Stimulated activated naive B cell treated with anti-CD40 and anti-IgM and Interleukin-4, amounts not matched to agents 10 μg/mL and 1 μg/mL and 100 μg/mL, for 72 hours (primary cell): ENCODE measurements at places on chromosomes 5 and 9.

DNA sequence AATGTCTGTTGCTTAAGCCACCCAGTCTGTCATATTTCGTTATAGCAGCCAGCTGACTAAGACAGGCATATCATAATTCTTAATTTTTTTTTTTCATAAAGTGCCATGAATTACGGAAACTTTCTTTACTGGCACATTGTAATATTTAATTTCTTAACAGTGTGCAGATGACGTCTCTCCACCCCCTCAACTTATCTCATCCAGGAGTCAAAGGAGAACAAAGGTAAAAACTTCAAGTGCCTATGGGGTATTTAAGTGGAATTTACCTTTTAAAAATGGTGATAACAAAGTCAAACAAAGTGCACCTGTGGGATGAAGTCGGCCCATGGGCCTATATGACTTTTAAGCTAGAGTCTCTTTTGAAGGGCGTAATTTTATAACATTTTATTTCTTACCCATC lies 539.4 kb downstream of the CDH9 start:
- H3K27ac ChIP-seq = no peak overlapping the region
- no peaks in the 10 kb centered on the region for H3K27me3 ChIP-seq
- no peak overlapping the region for H3K4me3 ChIP-seq
- H3K36me3 ChIP-seq = no peaks in the 10 kb centered on the region
- DNase-seq = no peak

- H3K27me3 ChIP-seq = no peaks in the 10 kb centered on the region
- no peaks in the 10 kb centered on the region for H3K36me3 ChIP-seq
These were observed 101.4 kb downstream of the RALGPS1 start for GRCh38 chr9:127015921-127016512.

DNA sequence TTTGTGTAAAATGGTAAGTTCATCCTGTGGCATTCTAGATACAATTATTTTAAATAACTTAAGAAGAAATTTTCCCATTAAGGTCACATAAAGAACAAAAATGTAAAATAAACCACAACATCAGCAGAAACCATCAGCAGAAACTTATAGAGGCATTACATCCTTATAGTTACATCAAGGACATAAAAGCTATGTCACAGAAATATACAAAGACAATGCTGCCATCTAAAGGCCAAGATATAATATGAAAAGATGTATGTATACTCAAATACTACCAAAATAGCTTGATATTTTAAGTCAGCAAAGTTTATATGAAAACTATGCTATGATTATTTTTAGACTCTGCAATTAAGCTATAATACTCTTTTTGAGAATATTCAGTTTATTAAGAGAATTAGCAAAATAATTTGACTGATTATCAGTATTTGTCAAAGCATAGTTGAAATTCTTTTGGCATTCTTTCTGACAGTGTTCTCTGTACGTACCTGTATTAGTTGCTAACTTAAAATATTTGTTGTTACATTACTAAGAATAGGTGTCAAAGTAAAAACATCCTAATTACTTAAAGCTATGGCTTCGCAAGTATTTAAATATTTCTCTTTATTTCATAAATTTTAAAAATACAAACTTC lies 36.2 kb downstream of the FBXL17 start:
- no peaks in the 10 kb centered on the region for H3K27me3 ChIP-seq
- no peak for DNase-seq
- no peak overlapping the region for H3K27ac ChIP-seq
- no peak overlapping the region for H3K4me3 ChIP-seq
- H3K4me1 ChIP-seq = peaks cover 3% of the 10 kb centered on the region
- peaks cover 11% of the 10 kb centered on the region for H3K36me3 ChIP-seq

- H3K4me3 ChIP-seq = no peak overlapping the region
- H3K36me3 ChIP-seq = no peaks in the 10 kb centered on the region
These were observed 532.1 kb downstream of the CTNND2 start for GRCh38 chr5:11372191-11372590.

GRCh38 chr9:130142056-130142455 lies 30.1 kb upstream of the NCS1 start:
- H3K27me3 ChIP-seq = peaks cover 28% of the 10 kb centered on the region
- H3K27ac ChIP-seq = no peak overlapping the region
- DNase-seq = no peak
- H3K4me1 ChIP-seq = peaks cover 16% of the 10 kb centered on the region
- H3K4me3 ChIP-seq = no peak overlapping the region

- peak overlapping the region; percentile 71 for H3K27ac ChIP-seq
- DNase-seq = no peak
- H3K36me3 ChIP-seq = no peaks in the 10 kb centered on the region
These were observed 54.0 kb upstream of the MAP3K1 start for GRCh38 chr5:56761151-56761885.

DNA sequence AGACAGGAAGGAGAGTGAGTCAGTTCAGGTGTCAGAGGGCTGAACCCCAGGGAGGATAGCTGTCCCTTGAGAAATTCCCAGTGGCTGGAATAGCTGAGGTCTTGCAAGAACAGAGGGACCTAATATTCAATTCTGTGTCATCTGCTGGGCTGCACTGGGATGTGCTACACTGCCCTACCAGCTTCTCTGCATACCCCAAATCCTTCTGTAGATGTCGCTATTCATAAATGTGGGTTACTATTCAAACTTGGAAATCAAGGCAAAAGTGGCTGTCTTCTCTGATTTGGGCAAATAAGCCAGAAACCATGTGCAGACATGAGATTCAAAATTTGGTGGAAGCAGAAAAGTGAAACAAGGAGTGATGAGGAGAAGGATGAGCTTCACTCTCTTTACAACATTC lies 16.3 kb downstream of the TNFSF8 start:
- no peaks in the 10 kb centered on the region for H3K27me3 ChIP-seq
- H3K4me3 ChIP-seq = no peak overlapping the region
- H3K4me1 ChIP-seq = peaks cover 20% of the 10 kb centered on the region
- DNase-seq = no peak
- H3K36me3 ChIP-seq = peaks cover 2% of the 10 kb centered on the region
- no peak overlapping the region for H3K27ac ChIP-seq

- H3K4me1 ChIP-seq = peaks cover 40% of the 10 kb centered on the region
- H3K27ac ChIP-seq = no peak overlapping the region
- H3K27me3 ChIP-seq = no peaks in the 10 kb centered on the region
- H3K4me3 ChIP-seq = no peak overlapping the region
These were observed 2.9 kb upstream of the PTGS1 start for GRCh38 chr9:122367774-122368460.

- no peak overlapping the region for H3K4me3 ChIP-seq
- H3K27me3 ChIP-seq = peaks cover 17% of the 10 kb centered on the region
- no peak for DNase-seq
- no peaks in the 10 kb centered on the region for H3K4me1 ChIP-seq
- no peak overlapping the region for H3K27ac ChIP-seq
These were observed 24.0 kb downstream of the ENC1 start for GRCh38 chr5:74616236-74617146.

- no peak overlapping the region for H3K4me3 ChIP-seq
- H3K36me3 ChIP-seq = peaks cover 17% of the 10 kb centered on the region
- no peaks in the 10 kb centered on the region for H3K27me3 ChIP-seq
- no peak for DNase-seq
These were observed 2.8 kb upstream of the PPP2CA start for GRCh38 chr5:134228624-134229023.

- H3K27me3 ChIP-seq = peaks cover 56% of the 10 kb centered on the region
- H3K4me3 ChIP-seq = no peak overlapping the region
- no peak overlapping the region for H3K27ac ChIP-seq
- DNase-seq = no peak
- peaks cover 8% of the 10 kb centered on the region for H3K36me3 ChIP-seq
- H3K4me1 ChIP-seq = no peaks in the 10 kb centered on the region
These were observed 40.2 kb upstream of the TMED7 start for GRCh38 chr5:115666023-115666422.

DNA sequence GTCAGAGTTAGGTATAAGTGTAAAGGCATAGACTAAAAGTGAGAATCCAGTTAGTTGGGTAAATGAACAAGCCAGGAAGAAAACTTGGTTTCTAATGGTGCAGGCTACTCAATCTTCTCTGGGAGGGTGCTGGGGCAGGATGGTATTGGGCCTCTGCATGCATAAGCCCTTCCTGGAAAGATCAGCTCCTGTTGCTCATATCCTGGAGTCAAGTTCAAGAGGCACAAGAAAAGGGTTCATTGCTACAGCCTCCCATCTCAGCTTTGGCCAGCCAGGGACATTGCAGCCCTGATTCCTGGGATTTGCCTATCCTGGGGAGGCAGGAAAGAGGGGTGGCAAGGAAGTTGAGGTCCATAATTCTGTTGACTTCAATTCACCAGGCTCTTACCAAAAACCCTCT lies 40.7 kb upstream of the ATP6V1G1 start:
- H3K27me3 ChIP-seq = no peaks in the 10 kb centered on the region
- no peak for DNase-seq
- no peak overlapping the region for H3K4me3 ChIP-seq
- peaks cover 11% of the 10 kb centered on the region for H3K4me1 ChIP-seq
- H3K36me3 ChIP-seq = no peaks in the 10 kb centered on the region

DNA sequence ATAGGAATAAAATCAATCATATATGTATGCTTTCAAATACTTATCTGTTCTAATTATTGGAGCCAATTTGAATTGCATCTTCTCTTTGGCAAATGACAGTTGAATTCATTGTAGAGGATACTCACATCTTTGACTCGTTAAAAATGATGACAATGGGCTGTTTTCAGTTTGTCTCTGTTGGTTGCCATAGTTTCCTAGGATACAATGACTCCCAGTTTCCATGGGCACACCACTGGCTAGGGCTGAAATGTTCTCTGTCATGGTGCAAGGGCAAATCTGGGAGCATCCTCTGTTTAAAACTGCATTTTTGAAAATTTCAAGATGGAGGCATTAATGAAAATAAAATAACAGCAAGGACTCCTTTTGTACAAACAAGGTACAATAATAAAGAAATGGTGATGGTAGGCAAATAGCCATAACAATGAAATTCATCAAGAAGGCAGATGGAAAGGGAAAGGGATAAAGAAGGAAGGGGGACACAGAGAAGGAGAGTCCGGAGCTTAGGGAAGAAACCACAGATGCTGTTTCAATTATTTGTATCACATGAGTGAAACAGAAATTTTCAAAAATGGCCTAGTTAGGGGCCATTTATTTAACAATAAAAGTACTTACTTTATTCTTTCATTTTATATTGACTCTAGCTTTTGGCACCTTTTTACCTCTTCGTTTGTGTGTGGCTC lies 378.8 kb upstream of the SEMA6A start:
- no peak overlapping the region for H3K27ac ChIP-seq
- H3K36me3 ChIP-seq = no peaks in the 10 kb centered on the region
- H3K4me3 ChIP-seq = no peak overlapping the region
- H3K4me1 ChIP-seq = no peaks in the 10 kb centered on the region

DNA sequence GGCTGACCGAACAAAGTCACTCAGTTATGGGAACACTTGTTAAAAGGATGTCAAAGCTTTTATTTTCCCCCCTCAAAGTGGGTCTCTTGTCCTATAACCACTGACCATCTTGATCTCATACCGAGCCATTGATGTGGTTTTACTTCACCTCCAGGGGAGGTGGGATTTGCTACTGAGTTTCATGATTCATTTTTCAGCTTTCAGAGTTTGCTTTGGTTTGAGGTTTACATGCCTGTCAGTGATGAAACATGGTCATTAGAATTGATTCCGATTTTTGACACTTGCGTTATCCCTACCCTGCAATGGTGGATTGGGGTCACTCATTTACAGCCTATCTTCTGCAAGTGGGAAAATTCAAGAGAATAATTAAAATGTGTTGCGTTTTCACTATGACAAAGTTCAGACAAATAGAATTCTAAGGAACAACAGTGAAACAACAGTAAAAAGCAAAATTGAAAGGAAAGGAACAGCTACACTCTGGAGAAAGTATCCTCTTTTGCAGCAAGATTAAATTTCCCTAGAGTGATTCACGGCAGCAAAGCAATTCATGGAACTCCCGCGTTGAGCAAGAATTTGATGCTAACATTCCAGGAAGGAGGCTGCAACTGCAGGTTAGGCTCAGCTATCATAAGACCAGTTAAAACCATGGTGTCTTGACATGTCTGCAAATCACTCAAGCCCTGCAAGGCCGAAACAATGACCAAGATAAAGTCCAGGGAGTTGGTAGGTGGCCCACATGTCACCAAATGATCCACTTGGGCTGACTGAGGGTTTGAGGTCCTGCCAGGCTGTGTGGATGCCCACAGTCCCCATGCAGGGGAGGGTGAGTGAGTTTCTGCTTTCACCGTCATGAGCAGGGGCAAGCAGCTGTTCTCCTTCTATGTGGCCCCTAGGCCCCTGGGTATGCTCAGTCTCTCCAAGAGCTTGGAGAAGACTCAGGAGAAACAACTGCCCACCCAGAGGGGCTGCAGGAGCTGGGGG lies 9.4 kb downstream of the GADD45G start:
- peaks cover 7% of the 10 kb centered on the region for H3K27me3 ChIP-seq
- no peak for DNase-seq
- no peak overlapping the region for H3K27ac ChIP-seq
- H3K36me3 ChIP-seq = no peaks in the 10 kb centered on the region
- no peak overlapping the region for H3K4me3 ChIP-seq

DNA sequence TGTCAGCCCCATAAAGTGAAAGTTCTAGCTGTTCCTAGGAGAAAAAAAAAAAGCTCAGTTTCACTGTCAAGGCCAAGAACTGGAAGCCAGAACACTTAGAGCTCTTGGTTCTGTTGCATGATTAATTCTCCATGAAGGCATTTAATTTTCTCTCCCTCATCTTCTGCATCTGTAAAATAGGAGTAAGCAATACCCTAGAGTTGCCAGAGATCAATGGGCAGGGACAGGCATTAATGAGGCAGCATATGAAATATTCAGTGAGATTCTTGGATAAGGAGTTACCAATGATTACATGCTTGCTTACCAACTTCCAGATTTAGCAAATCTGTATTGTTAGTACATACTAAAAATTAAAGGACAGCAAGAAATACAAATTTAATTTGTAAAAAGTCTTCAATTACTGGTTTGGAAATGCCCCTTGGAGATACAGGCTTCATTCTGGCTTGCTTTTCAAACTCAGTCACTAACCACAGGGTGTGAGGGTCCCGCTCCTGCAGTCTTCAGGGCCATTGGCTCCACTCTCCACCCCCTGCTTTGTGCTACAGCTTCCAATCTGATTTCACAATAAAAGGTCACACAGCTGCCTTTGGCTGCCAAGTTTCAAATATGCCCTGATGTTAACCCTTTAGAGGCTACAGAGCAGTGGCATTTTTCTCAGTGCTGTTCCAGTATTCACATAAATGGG lies 624.6 kb downstream of the BNC2 start:
- DNase-seq = no peak
- no peaks in the 10 kb centered on the region for H3K27me3 ChIP-seq
- H3K27ac ChIP-seq = no peak overlapping the region
